ENCODE measurements at places on chromosomes 11 and 22. TPM values are rescaled to one million over a fixed set of nuclear protein-coding genes. Genes with fewer than 3 reads are reported as not detected.

Gene OR4A16
- total RNA-seq: not detected

Gene HTR3B
- total RNA-seq: not detected

Gene ADM2
- total RNA-seq: 0.13 TPM

Gene DNAJB7
- total RNA-seq: not detected

Gene HBG2
- not detected for total RNA-seq

Gene NELL1
- 0.15 TPM for total RNA-seq

All from neural progenitor cell (in vitro differentiated cells).